CD4-positive, alpha-beta T cell treated with Interleukin-2 at 100 ng/mL for 4 hours (primary cell): ENCODE measurements at places on chromosomes 3 and 15.

- no peak for DNase-seq
These were observed 76.4 kb downstream of the DAPK2 start for GRCh38 chr15:63969652-63970421.

- no peak for DNase-seq
These were observed 69.6 kb upstream of the RASGRF1 start for GRCh38 chr15:79160211-79160610.

GRCh38 chr3:116148881-116149851, 296.1 kb downstream of the LSAMP start:
- DNase-seq = no peak

DNA sequence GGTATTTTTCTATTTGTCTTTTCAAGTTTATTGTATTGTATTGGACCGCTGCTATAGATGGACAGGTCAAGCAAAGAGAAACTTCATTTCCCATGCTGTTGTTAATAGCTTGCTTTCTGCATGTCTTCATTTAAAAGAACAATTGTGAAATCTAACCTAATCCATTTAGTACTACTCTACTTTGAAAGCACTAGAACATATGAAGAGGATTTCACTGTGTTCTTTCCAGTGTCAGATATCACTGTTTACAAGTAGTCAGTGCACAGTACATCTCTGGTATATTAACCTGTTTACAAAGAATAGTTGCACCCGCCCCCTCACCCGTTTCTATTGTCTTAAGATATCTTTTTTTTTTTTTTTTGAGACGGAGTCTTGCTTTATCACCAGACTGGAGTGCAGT, 21.8 kb upstream of the EDEM1 start:
- DNase-seq = no peak

DNA sequence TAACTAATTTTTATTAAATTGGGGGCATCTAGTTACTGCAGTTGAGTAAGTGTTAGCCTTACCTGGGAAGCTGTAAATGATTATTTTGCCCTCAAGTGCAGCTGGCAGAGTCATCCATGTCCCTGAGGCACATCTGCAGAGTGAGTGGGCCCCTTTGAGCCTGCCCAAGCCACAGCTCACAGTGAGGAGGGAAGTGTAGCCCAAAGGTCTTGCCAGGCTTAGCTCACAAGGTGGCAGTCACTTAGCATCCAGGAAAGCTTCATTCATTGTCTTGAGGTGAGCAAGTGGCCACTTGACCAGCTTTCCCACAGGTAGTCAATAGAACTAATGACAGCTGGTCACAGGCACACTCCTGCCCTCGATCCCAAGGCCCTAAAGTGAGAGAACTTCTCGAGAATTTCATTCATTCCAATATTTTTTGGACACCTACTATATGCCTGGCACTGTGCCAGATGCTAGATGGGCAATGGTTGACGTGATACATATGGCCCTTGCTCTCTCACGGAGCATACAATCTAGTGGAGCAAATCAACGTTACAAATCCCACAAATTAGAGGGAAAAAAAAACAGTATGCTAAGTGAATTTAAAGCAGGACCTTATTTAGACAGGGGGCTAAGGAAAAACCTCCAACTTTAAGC, 163.3 kb upstream of the IL12A start:
- no peak for DNase-seq

GRCh38 chr3:183253528-183254486, 754 bp downstream of the B3GNT5 start:
- DNase-seq = peak; percentile 8

- no peak for DNase-seq
These were observed 1.2 kb upstream of the EDEM1 start for GRCh38 chr3:5186089-5186857.

DNA sequence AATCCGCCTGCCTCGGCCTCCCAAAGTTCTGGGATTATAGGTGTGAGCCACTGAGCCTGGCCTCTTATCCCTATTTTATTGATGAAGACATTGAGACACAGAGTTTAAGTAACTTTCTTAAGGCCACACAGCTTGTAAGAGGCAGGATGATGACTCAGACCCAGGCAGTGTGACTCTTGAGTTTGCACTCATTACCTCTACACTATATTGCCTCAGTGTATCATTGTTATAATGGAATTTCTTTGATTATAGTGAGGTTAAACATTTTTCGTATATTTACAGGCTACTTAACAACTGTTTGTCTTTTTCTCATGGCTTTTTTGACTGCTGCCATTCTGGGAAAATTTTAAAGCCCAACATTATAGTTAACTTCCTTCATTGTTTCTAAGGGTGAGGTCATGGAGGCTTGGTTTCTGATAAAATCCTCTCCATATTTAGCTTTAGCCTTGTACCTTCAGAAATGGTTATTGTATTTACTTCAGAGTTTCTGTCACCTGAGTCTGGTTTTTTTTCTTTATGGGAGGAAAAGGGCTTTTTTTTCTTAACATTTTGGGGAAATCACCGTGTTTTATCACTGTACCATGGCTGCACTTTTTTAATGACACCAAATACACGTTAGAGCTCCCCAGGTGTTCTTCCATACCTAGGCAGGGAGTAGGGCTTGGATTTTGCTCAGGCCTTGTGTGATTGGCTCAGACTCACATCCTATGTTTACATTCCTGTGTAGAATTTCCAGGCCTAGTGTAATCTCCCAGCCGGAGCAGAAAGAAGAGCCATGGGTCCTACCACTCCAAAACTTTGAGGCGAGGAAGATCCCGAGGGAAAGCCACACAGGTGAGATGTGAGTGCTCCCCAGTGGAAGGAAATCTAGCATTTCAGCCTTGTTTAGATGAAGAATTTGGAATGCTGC, 6.3 kb downstream of the ZNF774 start:
- no peak for DNase-seq

GRCh38 chr3:99803297-99803696, 14.4 kb upstream of the CMSS1 start:
- no peak for DNase-seq

DNA sequence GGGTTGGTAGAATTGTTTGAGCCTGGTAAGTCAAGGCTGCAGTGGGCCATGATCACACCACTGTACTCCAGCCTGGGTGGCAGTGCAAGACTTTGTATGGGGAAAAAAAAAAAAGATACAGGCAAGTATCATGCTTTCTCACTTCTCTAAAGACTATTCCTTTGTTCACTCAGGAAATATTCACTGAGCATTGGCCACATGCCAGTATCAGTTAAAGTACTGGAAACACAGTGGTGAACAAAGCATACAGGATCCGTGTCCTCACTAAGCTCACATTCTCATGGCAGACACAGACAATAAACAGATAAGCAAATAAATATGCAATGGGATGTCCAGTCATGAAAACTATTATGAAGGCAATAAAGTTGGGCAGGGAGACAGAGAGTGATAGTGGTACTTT, 5.1 kb upstream of the MTHFS start:
- DNase-seq = no peak

DNA sequence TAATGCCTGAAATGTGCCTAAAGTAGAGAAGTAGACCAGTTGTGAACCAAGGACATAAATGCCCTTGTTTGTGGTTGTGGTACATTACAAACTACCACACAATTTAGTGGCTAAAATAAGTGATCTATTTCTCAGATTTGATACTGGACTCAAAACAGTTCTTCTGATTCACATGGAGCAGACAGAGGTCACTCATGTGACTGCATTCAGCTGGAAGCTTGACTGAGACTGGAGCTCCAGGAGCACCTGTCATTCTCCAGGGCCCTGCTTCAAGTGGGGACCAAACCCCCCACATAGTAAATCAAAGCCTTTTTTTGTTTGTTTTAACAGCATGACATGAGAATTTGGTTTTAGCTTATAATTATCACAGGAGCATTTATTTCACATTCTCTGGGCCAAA, 301.2 kb downstream of the OXSM start:
- DNase-seq = no peak

DNA sequence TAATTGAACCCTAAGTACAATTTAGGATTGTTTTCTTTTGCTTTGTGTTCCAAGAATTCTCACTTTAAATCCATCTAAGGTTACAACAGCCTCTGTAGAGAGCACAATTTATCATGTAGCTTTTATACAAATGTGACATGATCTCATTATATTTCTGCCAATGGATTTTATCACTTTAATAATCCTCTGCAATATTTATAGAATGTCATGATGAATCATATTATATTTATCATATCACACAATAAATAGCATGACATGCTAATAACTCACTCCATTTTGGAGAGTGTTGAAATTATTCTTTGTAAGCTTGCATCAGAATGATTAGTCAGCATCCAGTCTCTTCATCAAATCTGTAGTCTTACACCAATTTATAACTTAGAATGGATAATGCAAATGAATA, 280.6 kb upstream of the ZNF717 start:
- DNase-seq = no peak

DNA sequence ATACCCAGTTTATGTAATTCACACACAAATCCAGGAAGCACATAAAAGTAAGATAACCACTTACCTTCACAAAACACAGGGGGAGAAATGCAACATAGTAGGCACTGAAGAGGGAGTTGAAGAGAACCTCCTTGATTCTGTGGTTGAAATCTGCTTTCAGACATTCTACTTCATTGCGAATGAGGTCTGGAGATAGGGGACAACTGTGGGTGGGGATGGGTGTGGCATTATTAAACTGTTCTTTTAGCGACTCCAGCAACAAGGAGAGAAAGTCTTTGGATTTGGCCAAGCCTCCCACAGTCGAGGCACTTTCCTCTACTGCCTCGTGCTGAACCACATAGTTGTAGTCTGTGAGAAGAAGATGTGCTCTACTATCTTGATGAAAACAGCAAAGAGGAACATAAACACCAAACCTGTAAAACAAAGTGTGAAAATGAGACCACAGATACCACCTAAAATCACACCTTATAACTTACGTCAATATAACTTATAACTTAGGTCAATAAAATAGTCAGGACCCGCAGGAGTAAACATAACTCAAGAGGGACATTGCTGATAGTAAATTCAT, 25.6 kb downstream of the TMEM39A start:
- no peak for DNase-seq

DNA sequence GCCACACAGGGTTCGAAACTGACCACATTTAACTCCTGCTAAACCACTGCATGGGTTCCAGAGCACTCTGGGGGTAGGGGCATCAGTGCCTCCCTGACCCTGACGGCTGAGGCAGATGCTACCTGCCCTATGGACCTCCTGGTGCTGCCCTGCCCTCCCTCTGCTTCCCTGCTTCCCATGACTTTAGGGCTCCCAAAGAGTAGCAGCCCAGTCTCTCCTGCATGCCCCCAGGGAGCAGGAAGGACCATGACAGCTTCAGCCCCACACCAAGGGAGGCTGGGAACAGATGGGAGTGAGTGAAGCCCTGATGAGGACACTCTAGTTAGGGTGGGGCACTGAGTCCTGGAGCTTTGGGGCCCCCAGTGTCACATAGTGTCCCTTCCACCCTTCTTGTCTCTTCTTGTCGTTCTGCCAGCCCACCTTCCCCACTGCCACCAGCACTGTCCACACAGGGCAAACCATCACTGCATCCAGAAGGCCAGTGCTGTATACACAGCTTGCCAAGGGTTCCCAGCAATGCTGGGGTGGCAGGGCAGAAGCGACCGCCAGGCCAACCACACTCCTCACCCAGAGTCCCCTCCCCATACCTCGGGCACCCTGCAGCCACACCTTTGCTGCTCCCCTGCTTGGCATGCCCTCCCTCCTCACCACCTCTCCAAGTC, 31.0 kb downstream of the SRPRB start:
- DNase-seq = no peak

DNA sequence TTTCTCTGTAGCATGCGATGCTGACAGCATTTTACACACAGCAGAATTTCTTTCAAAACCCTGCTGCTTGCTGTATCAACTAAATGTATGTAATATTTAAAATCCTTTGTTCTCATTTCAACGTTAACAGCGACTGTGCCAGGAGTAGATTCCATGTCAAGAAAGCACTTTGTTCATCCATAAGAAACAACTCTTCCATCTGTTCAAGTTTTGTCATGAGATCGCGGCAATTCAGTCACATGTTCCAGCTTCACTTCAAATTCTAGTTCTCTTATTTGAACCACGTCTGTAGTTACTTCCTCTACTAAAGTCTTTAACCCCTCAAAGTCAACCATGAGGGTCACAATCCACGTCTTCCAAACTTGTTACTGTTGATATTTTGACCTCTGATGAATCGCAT, 50.6 kb downstream of the SMARCC1 start:
- DNase-seq = no peak

GRCh38 chr3:62500556-62501288, 127.4 kb upstream of the FEZF2 start:
- DNase-seq = no peak

- peak; percentile 5 for DNase-seq
These were observed 715 bp downstream of the MCCC1 start for GRCh38 chr3:183098536-183099025.

- no peak for DNase-seq
These were observed 8.9 kb downstream of the MKRN2OS start for GRCh38 chr3:12536423-12536822.

GRCh38 chr3:128173849-128174248, 20.6 kb downstream of the EEFSEC start:
- no peak for DNase-seq

DNA sequence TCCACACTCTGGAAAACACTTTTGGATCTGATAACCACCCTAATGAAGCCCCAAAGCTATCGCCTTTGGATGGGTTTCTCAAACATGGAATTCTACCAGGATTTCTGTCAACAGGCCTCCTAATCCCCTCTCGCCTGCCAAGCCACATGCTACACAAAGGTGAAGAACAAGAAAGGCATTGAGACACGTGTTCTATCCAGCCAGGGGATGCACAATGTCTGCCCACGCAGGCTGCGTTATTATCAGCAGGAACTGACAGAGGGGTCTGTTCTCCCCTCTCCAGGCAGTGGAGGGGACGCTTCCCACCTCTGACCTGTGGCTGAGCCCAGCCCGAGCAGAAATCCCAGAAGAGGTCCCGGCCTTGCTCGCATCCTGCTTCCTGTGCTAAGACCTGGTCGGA, 45.4 kb upstream of the THBS1 start:
- DNase-seq = no peak

DNA sequence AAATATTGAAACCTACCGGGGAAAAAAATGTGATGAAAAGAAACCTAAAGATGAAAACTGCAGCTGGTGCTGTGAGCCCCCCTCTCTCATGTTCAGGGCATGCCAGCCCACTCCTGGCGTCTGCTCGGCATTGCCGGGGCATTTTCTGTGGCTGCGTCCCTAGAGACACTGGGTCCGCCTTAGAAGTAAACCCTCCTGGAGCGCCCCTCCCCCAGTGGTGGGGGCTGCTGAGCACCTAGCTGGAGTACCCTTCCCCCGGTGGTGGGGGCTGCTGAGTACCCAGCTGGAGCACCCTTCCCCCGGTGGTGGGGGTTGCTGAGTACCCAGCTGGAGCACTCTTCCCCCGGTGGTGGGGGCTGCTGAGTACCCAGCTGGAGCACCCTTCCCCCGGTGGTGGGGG, 24.5 kb upstream of the GABRA5 start:
- no peak for DNase-seq

DNA sequence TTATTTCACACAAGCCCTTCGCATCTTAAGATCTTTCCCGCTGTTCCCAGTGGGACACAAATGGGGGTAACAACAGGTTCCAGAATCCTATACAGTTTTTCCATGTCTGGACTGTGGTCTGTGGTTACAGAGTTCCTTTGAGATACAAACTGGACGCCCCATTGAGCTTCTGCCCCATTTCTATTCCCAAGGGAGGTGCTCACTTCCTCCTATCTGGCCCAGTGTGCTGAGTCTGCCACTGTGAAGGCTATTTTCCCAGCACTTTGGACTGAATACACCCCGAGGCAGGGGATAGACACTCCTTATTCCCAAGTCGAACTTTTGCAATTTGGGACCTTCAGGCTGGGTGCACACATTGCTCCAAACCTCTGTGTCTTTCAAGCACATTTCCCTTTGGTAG, 44.0 kb downstream of the MESD start:
- DNase-seq = no peak
